ELR (cell line): ENCODE measurements at places on chromosomes 12 and 14.

DNA sequence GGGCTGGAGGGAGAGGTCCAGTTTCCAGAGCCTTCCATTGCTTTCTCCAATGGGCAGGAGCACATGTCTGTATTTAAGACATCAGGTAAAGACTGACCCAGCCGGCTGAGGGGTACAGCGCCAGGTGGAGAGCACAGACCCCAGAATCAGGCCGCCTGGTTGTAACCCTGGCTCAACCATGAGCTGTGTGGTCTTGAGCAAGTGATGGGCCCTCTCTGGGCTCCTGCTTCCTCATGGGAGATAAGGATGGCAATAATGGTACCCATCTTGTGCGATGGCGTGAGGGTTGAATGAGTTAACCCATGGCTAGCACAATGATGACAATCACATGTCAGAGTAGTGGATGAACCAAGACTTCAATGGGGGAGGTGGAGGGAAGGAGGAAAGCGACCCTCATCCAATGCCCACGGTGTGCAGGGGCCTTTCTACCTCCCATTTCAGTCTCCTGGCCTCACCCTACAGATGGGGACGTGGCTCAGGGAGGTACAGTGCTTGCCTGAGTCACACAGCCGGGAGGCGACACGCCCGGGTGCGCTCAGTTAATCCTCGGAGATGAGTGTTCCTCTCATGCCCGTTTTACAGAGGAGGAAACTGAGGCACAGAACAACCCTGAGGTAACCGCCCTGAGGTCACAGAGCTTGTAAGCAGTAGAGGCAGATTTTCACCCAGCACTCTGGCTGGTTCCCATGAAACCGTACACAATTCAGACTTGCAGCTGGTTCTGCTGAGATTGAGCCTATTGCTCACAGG, 163.9 kb downstream of the RBM19 start:
- DNase-seq, result no peak

- peak; percentile 48 for DNase-seq
Measured at GRCh38 chr14:64971943-64972791, at the start of gene RAB15. TSS of gene RAB15 (minus strand) at chr14:64972336. CDS start at chr14:64972076, 260 bp downstream.

- DNase-seq, result peak; percentile 60
Measured at GRCh38 chr14:62162998-62163589, 400.9 kb downstream of the SNAPC1 start.

DNA sequence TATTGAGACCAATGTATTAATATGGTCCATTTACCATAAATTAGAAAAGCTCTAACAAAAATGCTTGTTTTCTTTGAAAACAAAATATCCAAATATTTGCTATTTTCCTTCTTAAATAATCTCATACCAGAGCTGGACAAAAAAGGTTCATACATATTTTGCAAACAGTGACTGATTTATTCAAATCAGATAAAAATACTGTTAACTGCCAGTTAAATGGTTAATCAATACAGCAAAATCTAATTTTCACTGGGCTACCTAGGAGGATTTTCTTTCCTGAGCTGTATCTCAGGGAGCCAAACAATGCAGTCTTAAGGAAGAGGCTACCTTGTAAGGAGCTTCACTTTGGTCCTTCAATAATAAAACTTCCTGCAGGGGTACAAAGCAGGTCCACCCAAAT, 2.0 kb downstream of the FERMT2 start:
- DNase-seq, result peak; percentile 21

DNA sequence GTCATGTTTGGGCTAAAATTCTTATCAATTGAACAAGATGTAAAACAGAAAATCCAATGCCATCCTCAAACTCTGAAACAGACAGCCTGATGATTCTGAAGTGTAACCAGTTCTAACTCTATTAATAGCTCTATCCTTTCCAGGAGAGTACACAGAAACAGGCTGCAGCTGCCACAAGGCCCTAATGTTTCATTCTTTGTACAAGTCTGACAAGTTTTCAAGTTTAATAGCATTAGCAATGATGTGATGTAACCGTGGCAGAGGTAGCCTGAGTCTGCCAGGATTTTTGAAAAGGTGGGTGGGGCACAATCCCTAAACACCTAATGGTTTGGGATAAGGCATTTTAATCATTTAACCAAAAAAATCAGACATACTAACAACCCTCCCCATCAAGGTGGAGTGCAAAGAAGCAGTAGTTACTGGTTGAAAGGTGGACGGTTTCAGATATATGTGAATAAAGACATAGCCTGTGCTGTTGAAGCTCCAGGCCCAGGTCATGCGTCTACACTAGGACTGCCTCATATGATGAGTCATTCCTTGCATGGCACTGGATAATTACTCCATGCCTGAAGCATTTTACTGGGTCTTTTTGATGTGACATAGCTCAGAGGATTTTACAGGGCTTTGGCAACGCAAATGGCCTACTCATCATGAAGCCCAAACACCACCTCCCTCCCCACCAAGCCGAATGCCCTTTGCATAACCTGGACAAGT, 145.1 kb upstream of the GRIP1 start:
- peak; percentile 27 for DNase-seq

GRCh38 chr14:22846811-22847307, 10.5 kb downstream of the MMP14 start:
- no peak for DNase-seq

- no peak for DNase-seq
Measured at GRCh38 chr12:67669217-67669933, 20.8 kb downstream of the DYRK2 start.

GRCh38 chr12:65675141-65675621, 149.1 kb upstream of the HMGA2 start:
- DNase-seq, result no peak

GRCh38 chr12:89872922-89873630, 164.4 kb upstream of the ATP2B1 start:
- no peak for DNase-seq

DNA sequence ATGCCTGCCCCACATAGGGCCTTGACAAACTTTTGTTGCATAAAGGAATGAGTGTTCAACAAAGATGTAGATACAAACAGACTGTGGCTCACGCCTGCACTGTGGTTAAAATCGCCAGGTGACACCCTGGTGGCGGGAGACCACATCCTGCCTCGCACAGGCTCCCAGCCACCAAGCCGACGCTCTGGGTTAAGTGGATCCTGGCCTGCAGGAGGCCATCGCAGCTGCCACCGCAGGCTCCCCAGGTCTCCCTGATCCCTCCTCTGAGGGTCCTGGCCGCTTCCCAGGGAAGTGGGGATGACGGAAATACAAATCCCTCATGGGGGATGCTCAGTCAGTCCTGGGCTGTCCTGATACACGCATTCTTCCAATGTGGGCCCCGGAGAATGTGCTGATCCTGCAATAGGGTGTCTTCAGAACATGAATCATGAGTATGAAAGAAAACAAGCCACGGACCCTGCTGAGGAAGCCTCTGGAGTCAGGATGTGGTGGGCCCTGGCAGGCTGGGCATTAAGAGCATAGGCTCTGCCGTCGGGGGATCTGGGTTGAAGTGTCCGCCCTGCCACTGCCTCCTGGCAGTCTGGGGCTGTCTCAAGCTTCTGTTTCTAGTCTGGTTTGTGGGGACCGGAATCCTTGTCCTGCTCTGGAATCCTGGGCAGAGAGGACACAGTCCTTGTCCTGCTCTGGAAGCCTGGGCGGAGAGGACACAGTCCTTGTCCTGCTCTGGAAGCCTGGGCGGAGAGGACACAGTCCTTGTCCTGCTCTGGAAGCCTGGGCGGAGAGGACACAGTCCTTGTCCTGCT, 53.5 kb upstream of the BEGAIN start:
- DNase-seq, result peak; percentile 39

DNA sequence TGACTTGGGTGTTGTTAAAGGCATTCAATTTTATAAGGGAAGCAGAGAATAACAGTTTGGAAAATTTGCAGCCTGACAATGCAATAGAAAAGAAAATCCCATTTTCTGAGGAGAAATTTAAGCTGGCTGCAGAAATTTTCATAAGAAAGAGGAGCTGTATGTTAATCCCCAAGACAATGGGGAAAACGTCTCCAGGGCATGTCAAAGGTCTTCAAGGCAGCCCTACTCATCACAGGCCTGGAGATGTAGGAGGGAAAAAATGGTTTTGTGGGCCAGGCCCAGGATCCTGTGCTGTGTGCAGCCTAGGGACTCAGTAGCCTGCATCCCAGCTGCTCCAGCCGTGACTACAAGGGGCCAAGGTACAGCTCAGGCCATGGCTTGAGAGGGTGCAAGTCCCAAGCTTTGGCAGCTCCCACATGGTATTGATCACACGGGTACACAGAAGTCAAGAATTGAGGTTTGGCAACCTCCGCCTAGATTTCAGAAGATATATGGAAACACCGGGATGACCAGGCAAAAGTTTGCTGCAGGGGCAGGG, 846.4 kb downstream of the C12orf50 start:
- DNase-seq, result no peak

DNA sequence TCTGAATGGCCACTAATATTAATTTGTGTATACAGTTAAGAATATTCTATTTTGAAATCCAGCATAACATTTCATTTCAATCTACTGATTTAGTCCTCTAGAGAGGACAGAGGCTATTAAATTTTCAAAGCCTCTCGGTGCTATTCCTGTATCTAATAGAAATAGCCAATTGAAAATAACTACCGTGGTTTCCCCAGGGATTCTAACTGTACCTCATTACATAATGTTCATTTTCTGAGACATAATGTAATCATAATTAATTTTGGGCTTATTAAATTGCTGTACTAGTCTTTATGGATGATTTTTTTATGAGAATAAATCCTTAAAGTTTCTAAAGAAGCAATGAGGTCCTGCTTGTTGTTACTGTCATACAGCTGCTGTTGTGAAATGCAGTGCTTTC, 38.6 kb upstream of the ACSS3 start:
- DNase-seq, result no peak

DNA sequence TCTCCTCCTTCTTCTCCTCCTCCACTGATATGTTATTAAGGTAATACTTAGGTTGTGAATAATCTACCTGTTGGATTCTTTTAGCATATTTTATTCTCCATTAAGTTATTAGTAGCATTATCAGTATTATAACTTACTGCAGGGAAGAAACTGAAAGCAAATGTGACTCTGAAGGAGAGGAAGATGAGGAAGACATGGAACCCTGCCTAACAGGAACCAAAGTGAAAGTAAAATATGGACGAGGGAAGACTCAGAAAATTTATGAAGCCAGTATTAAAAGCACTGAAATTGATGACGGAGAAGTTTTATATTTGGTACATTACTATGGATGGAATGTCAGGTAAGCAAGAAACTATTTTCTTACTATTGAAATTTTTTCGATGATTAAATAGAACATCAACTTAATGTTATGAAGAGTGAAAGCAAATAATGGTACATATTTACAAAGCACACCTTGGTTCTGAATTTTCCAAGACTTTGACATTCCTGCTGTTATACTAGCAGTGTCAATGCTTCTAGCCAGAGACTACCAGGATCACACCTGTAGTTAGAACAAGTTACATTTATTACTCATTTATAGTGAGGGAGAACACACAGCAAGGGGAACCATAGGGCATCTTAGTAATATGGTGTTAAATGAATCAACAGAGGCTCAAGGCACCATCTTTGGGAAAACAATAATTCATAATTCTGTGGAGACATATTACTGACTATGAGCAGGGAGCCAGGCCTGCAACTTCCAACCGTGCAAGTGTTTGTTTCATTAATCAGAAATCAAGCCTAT, 42.0 kb upstream of the TOMM20L start:
- DNase-seq, result no peak

GRCh38 chr14:99688210-99688581, 4.1 kb downstream of the CYP46A1 start:
- DNase-seq, result no peak

DNA sequence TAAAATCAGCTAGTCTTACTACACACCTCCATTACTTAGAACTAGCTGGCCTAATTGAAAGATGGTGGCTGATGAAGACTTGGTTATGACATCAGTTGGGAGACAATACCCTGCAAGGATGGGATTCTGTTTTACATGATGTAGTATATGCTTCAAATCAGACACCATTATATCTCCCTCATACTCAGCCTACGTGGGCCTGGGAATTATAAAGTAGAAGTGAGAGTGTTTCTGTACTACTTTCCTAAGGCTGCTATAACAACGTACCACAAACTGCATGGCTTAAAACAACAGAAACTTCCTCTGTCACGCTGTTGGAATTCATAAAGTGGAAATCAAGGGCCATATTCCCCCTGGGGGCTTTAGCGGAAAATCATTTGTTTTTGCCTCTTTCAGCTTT, 190.4 kb downstream of the PAH start:
- no peak for DNase-seq

- peak; percentile 84 for DNase-seq
Measured at GRCh38 chr12:65823513-65824375, 539 bp upstream of the HMGA2 start.

GRCh38 chr12:24839268-24839791, 109.6 kb downstream of the BCAT1 start:
- DNase-seq, result no peak

DNA sequence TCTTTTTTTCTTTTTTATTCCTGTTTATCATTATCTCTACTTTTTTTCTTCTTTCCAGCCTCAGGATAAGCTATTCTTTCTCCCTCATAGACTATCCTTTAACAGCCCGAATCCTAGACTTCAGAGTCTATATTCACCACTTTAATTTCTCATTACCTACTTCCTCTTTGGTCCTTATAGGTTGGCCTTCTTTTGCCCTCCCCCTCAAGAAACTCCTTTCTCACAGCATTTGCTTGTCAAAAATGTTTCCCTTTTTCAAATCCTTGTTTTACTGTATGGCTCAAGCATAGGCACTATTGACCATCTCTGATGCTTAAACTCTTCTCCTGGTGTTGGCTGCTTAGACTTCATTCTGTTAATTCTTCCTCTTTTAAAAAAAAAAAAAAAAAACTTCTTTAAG, 52.5 kb downstream of the KIAA0586 start:
- DNase-seq, result no peak

- DNase-seq, result no peak
Measured at GRCh38 chr12:55256831-55257230, 12.4 kb downstream of the OR6C74 start.

DNA sequence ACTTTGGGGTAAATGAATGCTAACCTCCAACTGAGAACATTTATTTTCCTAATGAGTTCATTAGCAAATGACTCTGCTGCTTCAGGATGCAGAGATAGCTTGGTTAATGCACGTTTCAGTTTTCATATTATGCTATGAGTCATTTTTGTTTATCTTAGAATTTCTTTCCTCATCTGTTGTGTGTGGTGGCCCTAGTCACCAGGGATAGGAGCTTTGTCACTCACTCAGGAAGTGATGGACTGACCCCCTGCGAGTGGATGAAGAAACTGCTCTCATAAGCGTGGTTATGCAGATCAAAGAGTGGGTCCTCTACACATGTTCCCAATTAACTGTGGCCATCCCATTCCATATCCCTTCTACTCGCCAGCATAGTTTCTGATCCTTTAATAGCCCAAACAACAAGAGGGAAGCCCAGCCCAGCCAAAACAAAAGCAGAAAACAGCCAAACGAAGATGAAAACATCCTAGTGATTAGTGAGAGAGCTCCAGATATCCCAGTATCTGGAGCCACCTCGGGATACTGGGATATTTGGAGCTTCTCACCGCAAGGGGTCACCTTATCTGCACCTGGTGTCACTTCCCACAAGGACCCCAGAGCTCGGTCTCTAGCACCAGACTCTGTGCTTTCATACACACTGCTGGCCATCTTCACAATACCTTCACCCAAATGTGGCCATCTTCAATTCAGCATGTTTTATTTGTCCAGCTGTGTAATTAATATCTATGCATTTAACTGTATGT, 8.6 kb downstream of the TC2N start:
- DNase-seq, result peak; percentile 54
